ENCODE measurements at places on chromosomes 4 and X.
A peak's percentile ranks its signal among the peaks of the same experiment; 100 is the strongest.

- DNase-seq: no peak
Observed at GRCh38 chr4:87052615-87053014, 117.8 kb downstream of the AFF1 start.

DNA sequence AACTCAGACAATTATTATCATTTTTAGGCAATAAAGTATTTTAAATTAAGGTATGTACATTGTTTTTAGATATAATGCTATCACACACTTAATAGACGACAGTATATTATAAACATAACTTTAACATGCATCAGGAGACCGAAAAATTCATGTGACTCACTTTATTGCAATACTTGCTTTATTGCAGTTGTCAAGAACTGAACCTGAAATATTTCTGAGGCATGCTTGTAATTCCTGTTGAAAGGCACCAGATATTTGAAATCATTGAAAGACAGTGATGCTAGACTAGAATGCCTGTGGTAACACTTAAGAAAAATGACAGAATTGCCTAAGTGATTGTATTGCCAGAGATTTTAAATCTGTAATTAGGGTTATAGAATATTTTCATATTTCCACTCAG is 175.6 kb upstream of the MAGEB2 start:
- DNase-seq: no peak

GRCh38 chrX:149512225-149512885 is 7.2 kb upstream of the IDS start:
- DNase-seq: peak; percentile 68

DNA sequence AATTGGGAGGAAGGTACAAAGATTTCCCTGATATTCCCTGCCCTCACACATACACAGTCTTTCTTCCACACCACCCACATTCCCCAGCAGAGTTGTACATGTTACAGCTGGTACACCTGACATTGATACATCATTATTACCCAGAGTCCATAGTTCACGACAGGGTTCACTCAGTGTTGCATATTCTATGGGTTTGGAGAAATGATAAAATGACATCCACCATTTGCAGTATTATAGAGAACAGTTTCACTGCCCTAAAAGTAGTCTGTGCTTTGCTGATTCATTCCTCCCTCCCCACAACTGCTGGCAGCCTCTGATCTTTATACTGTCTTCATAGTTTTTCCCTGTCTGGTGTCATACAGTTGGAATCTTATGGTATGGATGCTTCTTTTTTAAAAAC is 15.0 kb downstream of the AGA start:
- no peak for DNase-seq

- no peak for DNase-seq
Observed at GRCh38 chr4:171553961-171554360, 259.2 kb upstream of the GALNTL6 start.

DNA sequence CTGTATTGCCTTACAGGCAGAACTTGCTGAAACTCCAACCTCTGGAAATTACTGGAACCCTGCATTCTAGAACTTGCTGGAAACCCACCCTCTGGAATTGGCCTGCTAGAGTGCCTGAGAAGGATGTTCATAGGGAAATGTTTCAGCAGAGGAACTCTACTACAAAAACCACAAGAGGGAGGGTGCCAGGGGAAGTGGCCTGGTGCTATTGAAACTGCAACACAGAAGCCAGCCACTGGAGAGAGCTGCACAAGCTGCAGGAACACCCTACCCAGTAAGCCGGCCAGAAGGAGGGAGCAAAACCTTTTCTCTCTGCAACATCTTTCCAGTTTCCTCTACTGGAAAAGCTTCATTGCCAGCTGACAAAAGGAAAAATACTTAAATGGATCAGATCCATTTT is 2.5 kb upstream of the BRWD3 start:
- peak; percentile 42 for DNase-seq

DNA sequence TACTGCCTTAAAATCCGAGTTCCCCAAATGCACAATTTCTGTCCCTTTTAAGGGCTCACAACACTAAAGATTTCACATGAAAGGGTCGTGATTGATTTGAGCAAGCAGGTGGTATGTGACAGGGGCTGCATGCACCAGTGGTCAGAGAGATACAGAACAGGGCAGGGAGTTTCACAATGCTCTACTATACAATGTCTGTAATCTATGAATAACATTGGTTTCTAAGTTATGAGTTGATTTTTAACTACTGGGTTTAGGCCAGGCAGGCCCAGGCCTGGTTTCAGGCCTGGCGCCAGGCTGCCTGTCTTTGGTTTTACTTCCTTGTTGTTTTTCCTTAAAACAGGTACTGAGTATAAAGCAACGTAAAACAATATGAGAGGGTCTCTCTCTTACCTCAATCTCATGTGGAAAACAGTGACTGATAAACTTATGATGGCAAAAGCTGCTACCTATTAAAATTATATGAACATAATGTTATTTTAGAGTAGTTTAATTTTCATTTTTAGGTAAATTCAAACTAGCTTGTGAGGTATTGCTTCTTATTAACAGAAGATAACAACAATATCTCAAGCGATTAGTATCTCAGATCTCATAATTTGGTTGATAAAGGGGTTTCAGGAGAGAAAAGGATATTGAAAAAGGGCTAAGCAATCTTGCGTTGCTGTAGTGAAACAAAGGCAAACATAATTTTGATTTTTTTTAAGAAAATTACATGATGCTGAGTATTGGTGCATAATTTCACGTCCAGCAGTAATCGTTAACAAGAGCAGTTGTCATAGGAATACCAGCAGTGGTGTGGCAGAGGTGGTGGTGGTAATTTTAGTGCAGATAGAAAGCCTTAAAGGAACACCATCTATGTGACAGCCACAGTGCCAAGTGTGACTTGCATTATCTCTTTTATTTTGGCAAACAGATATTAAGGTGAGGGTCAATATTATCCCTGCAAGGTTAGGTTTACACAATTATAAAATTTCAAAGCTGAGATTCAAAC is 944.4 kb upstream of the GRID2 start:
- no peak for DNase-seq

DNA sequence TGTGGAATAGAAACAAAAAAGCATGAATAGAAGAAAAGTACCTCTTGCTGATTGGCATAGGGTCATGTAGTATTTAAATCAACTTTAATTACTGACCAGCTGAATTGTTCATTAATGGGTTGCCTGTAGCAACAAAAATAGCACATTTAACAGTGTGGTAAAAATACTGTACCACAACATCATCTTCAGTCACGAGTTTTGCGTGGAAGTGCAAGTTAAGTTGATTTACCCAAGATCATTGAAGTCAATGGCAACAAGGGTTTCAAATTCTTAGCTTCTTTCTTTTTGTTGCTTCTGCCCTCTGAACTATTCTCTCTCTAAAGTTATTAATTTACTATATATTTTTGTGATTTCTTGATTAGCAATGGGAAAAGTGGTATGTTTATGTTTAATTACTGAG is 526.6 kb downstream of the C4orf33 start:
- no peak for DNase-seq

Data from Ammon's horn (tissue), 1 donor.